Thoracic aorta (tissue), 2 donors: ENCODE measurements at places on chromosomes 2 and 18.

GRCh38 chr2:108615480-108616090 lies 81.3 kb downstream of the LIMS1 start:
- DNase-seq = no peak

- no peak for DNase-seq
Measured at GRCh38 chr2:146661473-146662096, 1183.2 kb upstream of the ACVR2A start.

GRCh38 chr2:86055314-86055713 lies 50.4 kb downstream of the POLR1A start:
- DNase-seq = no peak

DNA sequence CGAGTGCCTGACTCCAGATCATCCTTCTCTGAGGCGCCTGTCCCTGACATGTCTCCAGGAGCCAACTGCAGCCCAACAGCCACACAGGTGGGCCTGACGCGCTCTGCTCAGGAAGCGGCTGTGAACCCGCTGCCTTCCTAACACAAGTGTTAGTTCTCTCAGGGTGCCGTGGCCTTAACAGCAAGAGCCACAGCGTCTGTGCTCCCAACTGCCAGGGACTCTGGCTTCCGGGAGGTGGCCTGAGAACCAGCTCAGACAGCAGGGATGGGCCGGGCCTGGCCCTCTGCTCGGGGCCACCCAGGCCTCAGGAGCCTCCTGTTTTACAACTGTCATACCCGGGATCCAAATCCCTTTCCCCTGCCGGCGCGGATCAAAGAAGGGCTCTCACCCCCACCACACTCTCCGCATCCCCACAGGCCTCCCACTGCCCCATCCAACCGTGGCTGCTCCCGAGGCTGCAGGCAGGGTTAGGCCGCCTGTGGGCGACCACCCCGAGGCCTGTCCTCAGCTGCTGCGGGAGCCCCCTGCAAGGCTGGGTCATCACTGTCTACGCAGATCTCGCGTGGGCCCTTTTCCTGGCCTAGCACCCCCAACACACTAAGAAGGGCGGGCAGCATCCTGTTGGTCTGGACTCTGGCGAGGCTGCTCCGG lies 114.2 kb upstream of the ZNF236 start:
- DNase-seq = no peak

GRCh38 chr18:29660777-29661176 lies 1381.8 kb downstream of the DSC3 start:
- DNase-seq = no peak

- DNase-seq = no peak
Measured at GRCh38 chr2:195961873-195962272, 106.8 kb downstream of the DNAH7 start.

DNA sequence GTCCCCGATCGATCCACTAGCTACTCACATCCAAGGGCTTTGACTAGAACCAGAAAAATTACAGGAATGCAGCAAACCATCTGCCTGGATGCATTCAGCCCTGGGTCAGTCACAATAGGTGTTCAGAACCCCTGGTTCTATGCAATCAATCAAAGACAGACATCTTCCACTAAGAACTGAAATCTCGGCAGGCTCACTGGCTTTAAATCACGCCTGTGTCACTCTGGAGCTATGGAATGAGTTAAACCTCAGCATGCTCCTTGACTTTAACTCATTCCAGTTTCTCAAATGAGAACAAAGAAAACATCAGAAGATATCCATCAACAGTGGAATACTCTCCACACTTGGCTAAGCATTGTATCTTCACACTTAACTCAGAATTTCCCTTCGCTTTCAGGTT lies 68.1 kb upstream of the SPTBN1 start:
- no peak for DNase-seq

DNA sequence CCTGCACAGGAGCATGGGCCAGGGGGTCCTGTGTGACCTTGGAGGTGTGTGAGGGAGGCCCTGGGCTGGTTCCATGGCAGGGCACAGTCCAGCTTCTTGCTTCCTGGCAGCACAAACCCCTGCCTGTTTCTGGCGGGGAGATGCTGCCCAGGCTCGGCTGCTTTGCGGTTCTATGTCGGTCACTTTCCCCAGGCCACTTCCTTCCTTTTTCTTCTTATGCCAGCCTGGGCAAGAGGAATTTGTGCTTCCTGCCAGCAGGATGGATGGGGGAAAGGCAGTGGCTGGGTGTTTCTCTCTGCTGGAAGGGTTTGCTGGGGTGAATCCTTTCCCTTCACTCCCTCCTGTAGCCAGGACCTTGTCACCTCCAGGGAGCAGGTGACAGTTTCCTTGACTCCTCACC lies 24.3 kb downstream of the ASAP2 start:
- DNase-seq = no peak

GRCh38 chr18:23209031-23209430 lies 73.7 kb downstream of the CABLES1 start:
- DNase-seq = no peak

- DNase-seq = no peak
Measured at GRCh38 chr2:10495988-10496313, 47.8 kb upstream of the ODC1 start.

GRCh38 chr2:27262379-27263286 lies at the start of gene SLC30A3:
SLC30A3 (minus strand) TSS chr2:27263047; CDS start chr2:27262906, 141 bp downstream.
- no peak for DNase-seq

DNA sequence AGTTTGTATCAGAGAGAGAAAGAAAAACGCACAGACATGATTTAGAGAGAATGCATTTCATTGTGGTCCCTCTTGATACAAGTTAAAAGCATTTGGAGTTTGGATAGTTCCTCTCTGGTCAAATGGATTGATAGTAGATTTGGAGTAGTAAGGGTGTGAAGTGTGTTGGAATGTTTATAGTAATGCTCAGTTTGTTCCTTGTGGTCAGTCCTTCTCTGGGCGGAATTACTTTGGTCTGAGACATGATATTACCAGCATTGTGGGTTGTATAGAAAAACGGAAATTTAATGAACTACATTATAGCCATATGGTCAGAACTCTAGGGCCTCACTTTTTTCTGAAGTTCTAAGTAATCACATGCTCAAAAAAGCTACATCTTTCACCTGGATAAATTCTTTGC lies 178.9 kb downstream of the AGAP1 start:
- DNase-seq = no peak

DNA sequence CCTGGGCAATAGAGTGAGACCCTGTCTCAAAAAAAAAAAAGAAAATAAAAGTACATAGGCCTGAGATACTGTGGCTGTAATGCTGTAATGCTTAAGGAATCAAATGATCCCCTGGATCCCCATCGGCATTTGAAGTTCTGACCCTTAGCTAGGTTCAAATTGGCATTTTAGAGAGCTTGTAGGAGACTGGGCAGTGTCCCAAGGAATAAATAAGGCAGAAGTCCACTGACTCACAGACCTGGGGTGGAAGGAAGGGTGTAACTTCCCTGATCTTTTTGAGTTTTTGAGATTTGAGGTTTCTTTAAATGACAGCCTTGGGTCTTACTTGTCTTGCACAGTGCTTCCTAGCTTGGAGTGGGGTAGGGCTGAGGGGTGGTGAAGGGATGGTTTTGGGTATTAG lies 553.7 kb downstream of the SLC4A3 start:
- DNase-seq = no peak

- DNase-seq = no peak
Measured at GRCh38 chr2:125526093-125526492, 1129.9 kb upstream of the GYPC start.

DNA sequence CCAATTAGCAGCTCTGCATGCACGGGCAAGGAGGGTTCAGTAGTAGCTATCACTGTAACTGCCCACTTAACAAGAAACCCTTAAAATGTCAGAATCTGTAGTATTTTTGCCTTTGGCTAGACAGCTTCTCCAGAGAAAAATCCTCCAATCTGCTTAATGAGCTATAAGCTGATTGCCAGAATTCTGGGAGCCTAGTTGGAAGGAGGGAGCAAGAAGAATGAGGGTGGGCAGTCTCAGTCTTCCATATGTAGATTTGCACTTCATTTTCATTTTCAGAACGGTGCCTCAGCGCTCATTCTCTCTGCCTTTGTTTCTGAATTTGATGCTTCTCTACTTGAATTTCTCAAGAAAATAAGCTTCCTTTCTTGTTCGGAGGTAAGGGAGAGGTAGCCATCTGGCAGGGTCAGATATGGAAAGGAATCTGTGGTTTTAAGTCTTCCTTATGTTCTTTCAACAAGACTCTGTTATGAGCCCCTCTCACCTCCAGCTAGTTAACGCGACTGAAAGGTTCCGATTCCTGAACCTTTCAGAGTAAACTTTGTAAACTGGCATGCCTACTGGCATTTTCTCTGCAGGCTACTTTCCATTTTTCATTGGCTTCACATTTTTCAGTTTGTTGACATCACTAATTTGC lies 53.5 kb downstream of the HNRNPLL start:
- no peak for DNase-seq

- DNase-seq = no peak
Measured at GRCh38 chr2:227464361-227464760, 7.6 kb upstream of the AGFG1 start.

DNA sequence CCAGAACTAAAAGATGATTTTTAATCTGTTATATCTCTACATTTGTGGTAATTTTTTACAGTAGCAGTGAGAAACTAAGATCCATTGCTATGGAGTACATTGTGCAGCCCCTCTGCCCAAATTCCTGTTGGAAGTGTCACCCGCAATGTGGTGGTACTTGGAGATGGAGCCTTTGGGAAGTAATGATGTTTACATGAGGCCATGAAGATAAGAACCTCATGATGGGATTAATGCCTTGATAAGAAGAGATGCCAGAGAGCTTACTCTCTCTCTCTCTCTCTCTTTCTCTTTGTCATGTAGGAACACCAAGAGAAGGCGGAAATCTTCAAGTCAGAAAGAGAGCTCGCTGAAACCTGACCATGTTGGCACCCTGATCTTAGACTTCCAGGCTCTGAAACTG lies 535.4 kb downstream of the PID1 start:
- no peak for DNase-seq

- no peak for DNase-seq
Measured at GRCh38 chr18:12288403-12288755, 19.7 kb upstream of the TUBB6 start.

- no peak for DNase-seq
Measured at GRCh38 chr2:23700627-23701026, 226.3 kb downstream of the ATAD2B start.

GRCh38 chr18:67525328-67526099 lies 9.0 kb upstream of the DSEL start:
- no peak for DNase-seq

DNA sequence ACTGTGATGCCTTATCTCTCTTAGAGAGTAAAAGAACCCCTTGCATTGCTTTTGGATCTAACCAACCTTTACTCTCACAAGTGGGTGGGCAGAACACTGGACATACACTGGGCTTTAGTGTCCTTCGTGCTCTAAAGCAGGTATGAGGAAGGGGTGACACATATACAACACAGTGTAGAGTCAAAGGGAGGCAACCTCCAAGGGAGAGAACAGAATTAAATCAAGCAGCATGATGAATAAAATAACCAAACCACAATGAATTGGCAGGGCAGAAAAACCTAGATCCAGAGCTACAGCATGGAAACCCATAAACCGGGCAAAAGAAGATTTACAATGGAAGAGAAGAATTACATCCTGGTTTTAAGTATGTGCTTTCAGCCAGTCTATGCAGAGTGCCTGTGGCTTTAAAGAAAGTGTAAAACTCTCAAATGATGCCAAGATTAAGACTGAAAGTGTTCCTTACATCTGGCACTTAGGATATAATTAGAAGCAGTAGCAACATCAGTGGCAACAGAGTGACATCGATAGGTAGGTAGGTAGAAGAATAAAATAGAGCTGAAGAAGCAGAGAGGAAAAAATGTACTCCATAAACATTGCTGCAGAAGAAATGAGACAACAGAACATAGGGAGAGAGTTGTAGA lies 191.7 kb upstream of the ZC3H15 start:
- no peak for DNase-seq

DNA sequence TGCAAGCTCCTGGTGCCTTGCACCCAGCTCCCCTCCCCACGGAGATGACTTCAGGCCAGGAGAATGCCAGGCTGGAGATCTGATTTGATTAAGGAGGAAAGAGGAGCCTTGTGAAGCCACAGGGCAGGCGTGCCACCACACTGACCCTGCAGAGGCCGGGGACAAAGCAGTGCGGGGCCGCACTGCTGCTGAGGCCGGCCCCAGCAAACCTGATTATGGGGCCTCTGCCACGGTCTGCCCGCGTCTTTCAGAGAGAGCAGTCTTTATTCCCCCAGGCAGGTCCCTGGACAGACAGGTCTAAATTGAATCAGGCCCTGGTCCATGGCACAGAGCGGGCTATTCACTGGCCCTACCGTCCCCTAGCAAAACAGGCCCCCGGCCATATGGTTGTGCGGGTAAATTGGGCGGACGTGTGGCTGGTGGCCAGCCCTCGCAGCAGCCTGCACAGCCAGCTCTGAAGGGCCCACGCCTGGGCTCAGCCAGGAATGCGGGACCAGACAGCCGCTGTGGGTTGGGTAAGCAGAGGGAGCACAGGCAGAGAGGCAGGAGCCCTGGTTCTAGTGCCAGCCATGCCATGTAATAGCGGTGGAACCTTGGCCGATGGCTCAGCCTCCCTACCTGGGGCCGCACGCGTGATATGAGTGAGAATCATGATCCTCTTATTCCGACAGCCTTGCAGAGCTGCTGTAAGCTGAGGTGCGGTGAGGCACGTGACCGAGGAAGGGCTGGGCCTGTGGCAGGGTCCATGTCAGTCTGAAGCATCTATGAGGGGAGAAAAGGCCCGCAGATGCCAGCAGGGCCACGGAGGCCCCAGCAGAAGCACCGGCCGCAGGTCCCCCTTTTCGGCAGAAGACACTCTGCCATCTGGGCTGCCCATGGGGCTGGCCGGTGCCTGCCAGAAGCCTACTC lies 97.3 kb upstream of the MYCN start:
- DNase-seq = no peak

DNA sequence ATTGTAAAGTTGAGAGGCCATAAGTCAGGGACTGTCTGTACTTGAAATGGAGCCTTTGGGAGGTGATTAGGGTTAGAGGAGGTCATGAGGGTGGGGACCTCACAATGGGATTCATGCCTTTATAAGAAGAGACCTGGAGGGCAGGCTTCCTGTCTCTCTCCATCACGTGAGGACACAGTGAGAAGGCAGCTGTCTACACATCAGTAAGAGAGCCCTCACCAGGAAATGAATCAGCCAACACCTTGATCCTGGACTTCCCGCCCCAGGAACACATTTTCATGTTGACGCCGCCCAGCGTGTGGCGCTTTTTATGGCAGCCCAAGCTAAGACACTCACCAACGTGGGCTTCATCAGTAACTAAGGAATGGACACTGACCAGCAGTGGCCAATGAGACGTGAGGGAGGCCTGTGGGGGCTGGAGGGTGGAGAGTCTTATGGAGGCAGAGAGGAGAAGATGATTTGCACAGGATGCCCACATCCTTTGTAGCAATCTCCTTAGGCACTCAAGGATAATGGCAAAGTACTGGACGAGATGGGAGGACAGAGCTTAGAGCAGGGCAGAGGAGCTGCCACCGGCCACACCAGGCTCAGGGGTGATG lies 162.7 kb downstream of the EIPR1 start:
- no peak for DNase-seq

GRCh38 chr2:44470151-44470550 lies 108.4 kb downstream of the CAMKMT start:
- DNase-seq = no peak
